Stimulated activated CD8-positive, alpha-beta memory T cell treated with anti-CD3 and anti-CD28 coated beads, Interleukin-15, amount 100 ng/mL, for 24 hours (primary cell): ENCODE measurements at places on chromosomes 11 and 22.

DNA sequence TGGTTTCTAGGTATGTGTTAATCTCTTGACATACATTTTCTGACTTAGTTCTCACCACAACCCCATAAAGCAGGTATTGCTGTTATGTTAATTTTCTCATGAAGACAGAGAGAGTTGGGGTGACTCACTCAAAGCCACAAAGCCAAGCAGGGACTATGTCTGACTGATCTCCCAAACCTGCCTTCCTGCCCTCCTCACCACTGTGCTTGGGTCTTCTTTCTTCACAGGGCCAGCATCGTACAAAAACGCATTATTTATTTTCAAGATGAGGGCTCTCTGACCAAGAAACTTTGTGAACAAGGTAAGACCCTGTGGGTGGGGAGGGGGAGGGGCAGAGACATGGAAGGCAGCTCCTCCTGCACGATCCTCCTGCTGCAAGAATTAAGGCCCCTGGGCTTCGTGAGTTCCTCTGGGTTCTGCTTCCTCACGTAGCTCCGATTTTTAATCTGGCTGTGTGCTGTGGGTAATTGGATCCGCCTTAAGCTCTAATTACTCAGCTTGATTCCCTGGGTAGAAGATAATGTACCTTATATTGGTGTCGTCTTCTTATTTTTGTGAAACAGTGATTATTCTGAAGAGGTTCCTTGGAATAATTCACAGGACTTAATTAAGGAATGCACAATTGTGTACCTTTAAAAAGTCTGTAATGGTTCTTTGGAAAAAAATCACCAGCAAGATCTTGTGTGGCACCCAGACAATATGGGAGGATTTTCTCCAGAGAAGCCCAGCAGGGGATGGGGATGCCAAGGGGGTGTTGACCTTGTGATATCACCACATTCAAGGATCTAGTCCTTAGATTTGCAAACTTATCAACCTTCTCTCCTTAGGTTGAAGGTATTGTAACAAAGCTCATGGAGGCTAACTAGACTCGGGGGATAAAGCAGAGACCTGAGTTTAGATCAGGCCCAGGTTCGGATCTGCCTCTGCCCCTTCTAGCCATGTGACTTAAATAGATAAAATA, 112.9 kb downstream of the SPON1 start:
- DNase-seq: no peak

DNA sequence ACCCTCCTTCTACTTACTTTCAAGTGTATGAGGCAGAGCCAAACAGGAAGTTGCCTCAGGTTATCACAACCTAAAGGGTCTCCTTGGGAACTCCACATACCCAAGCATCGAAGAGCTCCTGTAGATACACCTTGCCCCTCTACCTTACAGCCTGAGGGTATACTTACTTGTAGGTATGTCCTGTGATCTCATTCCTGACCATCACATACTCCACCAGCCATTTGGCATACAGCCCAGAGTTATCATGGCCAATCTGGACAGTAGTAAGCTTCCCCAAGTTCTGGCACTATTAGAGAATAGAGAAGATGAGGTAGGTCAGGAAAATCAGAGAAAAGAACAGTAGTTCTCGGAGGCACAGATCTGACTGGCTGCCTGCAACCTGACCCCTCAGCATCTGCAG, 53.4 kb upstream of the SCUBE2 start:
- no peak for DNase-seq

DNA sequence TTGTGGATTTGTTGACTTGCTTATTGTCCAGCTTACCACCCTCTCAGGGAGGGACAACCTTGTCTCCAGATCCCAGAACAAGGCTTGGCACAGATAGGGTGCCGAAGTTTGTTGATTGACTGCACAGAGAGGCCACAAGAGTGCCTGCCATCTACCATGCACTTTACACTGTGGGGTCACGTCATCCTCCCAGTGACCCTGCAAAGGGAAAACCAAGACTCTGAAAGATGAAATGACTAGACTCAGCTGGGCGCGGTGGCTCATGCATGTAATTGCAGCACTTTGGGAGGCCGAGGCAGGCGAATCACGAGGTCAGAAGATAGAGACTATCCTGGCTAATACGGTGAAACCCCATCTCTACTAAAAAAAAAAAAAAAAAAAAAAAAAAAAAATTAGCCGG, 4.6 kb upstream of the LTBP3 start:
- DNase-seq: no peak

GRCh38 chr11:4393209-4393857, at the start of gene TRIM21:
TSS of gene TRIM21 (minus strand) at chr11:4393702. CDS start at chr11:4390409, 3,293 bp downstream.
- DNase-seq: peak; percentile 52

GRCh38 chr11:132716037-132716436, 816.3 kb downstream of the OPCML start:
- no peak for DNase-seq

- DNase-seq: no peak
Measured at GRCh38 chr11:94330789-94331188, 26.4 kb downstream of the IZUMO1R start.

GRCh38 chr22:38871360-38872171, 450 bp downstream of the CBX6 start:
- no peak for DNase-seq

GRCh38 chr11:120794748-120795147, 229.2 kb upstream of the TBCEL start:
- DNase-seq: no peak

GRCh38 chr11:63804259-63804658, 9.0 kb upstream of the SPINDOC start:
- no peak for DNase-seq

DNA sequence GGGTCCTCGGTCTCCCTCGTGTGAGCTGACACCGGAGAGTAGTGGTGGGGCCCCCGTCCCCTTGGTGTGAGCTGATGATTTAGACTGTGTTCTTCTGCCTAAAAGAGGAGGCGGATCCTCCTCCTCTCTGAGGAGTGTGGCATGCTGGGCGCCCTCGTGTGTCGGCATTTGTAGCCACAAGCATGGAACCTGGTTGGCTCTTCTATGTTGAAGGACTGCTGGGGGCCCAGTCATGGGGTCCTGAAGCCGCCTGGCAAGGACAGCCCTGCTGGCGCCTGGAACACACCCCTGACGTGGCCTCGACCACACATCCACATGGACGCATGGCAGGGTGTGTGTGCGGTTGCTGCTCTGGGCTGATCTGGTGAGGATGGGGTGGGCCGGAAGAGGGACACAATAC, 50.2 kb downstream of the AP2A2 start:
- no peak for DNase-seq

- no peak for DNase-seq
Measured at GRCh38 chr11:3747704-3748103, 49.6 kb downstream of the NUP98 start.

GRCh38 chr11:32830796-32831195, 1.1 kb downstream of the PRRG4 start:
- DNase-seq: no peak

GRCh38 chr11:123103326-123103980, 41.5 kb upstream of the HSPA8 start:
- DNase-seq: no peak

GRCh38 chr11:69172674-69173073, 16.9 kb downstream of the SMIM38 start:
- no peak for DNase-seq

DNA sequence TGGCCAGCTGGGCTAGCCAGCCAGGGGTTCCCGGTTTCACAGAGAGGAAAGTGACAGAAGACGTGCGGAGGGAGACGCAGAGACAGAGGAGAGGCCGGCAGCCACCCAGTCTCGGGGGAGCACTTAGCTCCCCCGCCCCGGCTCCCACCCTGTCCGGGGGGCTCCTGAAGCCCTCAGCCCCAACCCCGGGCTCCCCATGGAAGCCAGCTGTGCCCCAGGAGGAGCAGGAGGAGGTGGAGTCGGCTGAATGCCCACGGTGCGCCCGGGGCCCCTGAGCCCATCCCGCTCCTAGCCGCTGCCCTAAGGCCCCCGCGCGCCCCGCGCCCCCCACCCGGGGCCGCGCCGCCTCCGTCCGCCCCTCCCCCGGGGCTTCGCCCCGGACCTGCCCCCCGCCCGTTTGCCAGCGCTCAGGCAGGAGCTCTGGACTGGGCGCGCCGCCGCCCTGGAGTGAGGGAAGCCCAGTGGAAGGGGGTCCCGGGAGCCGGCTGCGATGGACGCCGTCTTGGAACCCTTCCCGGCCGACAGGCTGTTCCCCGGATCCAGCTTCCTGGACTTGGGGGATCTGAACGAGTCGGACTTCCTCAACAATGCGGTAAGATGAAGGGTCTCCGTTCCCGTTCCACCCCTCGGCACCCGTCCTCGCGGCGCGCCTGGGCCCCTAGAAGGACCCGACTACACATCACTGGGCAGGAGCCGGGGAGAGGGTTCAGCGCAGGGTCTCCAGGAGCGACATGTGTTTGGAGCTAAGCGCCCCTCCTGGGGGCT, at the start of gene CREB3L1:
CREB3L1 (plus strand) TSS at position 41 of the 765 bp plus-strand sequence; CDS start at position 491, 450 bp downstream.
- no peak for DNase-seq

DNA sequence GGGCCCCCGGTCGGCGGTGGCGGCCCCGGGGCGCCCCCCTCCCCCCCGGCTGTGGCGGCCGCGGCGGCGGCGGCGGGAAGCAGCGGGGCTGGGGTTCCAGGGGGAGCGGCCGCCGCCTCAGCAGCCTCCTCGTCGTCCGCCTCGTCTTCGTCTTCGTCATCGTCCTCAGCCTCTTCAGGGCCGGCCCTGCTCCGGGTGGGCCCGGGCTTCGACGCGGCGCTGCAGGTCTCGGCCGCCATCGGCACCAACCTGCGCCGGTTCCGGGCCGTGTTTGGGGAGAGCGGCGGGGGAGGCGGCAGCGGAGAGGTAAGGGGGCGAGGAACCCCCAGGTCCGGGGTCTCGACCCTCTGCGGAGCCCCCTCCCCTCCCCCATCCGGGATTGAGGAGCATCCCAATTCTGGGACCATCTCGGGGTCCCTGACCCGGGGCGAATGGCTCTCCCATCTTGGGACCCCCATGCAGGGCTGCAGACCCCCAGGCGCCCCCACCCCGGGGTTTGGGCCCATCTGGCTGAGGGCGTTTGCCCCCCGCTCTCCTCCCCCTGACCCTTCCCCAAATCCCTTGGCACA, 431 bp downstream of the KMT2A start:
- DNase-seq: no peak

GRCh38 chr11:86431258-86431657, 56.6 kb downstream of the CCDC81 start:
- no peak for DNase-seq

- DNase-seq: no peak
Measured at GRCh38 chr11:70582886-70583641, 184.7 kb downstream of the CTTN start.

DNA sequence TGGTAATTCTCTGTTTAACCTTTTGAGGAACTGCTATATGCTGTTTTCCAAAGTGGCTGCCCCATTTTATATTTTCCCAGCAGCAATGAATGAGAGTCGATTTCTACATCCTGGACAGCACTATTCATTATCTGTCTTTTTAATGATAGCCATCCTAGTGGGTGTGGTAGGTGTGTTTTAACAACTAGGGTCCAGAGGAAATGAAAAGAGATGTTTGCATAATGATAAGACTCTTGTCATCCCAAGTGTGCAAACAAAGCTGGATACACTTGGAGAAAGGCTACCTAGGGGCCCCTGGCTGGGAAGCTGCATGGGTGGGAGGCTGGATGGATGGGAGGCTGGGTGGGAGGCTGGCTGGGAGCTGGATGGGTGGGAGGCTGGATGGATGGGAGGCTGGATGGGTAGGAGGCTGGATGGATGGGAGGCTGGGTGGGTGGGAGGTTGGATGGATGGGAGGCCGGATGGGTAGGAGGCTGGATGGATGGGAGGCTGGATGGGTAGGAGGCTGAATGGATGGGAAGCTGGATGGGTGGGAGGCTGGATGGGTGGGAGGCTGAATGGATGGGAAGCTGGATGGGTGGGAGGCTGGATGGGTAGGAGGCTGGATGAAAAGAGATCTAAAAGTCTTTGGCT, 158.0 kb downstream of the DSCAML1 start:
- no peak for DNase-seq

- DNase-seq: no peak
Measured at GRCh38 chr11:75431533-75432525, 1.2 kb downstream of the KLHL35 start.

DNA sequence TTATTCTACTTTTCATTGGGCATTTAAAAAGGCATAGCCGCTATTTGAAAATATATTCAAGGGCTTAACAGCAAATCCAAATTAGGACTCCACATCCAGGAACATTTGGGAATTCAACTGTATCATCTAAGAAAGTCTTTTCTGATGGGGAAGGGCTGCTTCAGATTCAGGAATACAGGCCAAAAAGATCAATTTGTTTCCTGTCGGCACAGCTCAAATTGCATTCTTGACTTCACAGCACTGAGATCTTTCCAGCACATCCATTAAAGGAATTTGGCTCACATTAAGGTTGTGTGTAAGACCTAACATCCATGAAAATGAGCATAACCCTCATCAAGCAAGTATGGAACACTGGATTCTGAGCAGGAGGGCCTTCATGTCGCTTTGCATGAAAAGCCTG, 1169.5 kb upstream of the CCDC90B start:
- no peak for DNase-seq

GRCh38 chr11:44437122-44437521, 127.2 kb upstream of the ALX4 start:
- no peak for DNase-seq

- no peak for DNase-seq
Measured at GRCh38 chr22:19716041-19716828, 1.9 kb downstream of the SEPTIN5 start.

DNA sequence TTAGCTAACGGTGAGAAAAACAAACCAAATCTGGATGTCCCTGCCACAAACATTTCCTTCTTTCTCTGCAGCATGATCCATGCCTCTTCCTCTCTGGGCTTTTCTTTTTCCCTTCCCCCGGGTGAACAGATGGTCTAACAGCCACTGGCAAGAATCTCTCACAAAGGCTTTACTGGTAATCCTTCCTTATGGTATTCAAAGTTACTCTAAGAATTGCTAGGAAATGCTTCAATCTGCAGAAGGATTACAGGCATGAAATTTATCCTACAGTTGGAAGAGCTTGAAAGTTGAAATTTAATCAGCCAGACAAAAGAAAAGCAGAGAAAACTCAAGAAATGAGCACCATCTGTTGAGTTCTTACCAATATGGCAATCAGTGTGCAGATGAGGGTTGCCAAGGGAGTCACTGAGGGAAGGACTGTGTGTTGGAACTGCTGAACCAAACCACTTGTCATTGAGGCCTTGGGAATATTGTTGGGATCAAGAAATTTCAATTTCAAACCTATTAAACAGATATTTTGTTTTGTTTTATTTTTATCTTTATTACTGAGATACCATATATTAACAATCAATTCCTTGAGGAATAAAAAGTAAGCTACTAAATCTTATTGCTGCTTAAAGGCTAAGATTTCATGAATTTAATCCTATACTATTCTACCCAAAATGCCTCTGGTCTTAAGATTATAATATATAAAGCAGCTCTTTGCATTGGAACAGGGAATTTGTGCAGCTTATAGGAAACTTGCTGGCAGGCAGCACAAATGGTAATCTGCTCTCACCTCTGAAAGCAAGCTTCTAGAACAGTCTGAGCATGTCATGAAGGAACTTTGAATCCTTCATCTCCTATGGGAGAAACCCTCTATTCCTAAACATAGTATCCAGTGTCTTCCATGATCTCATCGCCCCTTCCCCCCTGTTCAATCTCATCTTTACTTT, 29.7 kb upstream of the NDUFC2 start:
- no peak for DNase-seq

- no peak for DNase-seq
Measured at GRCh38 chr11:104650234-104650633, 248.0 kb downstream of the CASP12 start.

GRCh38 chr11:73989156-73989555, 6.5 kb upstream of the UCP2 start:
- no peak for DNase-seq

GRCh38 chr11:114847306-114847975, 169.1 kb downstream of the NXPE2 start:
- no peak for DNase-seq
